Epithelial cell of umbilical artery (primary cell): ENCODE measurements at places on chromosomes 12 and 14. TPM values are rescaled to one million over a fixed set of nuclear protein-coding genes. Genes with fewer than 3 reads are reported as not detected.

Gene TOMM20L
- total RNA-seq = not detected in 2 replicates

Gene IL22
- total RNA-seq = not detected in 2 replicates

Gene ACOT4
- total RNA-seq = under 0.01 and 0.61 TPM in 2 replicates

Gene LRR1
- 34.4 and 41.3 TPM in 2 replicates for total RNA-seq

Gene LTBP2
- total RNA-seq = 80.1 and 141 TPM in 2 replicates

Gene ZNF891
- 0.32 and 0.76 TPM in 2 replicates for total RNA-seq

Gene ALX1
- not detected in 2 replicates for total RNA-seq

Gene MAX
- total RNA-seq = 31.5 and 36.8 TPM in 2 replicates
